ENCODE measurements at places on chromosomes 5 and 9. TPM values are rescaled to one million over a fixed set of nuclear protein-coding genes. Genes with fewer than 3 reads are reported as not detected.
A peak's percentile ranks its signal among the peaks of the same experiment; 100 is the strongest.

- H3K27ac ChIP-seq, result no peak overlapping the region
- H3K27me3 ChIP-seq, result no peaks in the 10 kb centered on the region
- H3K4me1 ChIP-seq, result peaks cover 6% of the 10 kb centered on the region
- no peaks in the 10 kb centered on the region for H3K36me3 ChIP-seq
- no peak overlapping the region for H3K4me3 ChIP-seq
These were observed 106.8 kb upstream of the NREP start for GRCh38 chr5:111863801-111864200.

- H3K4me3 ChIP-seq, result no peak overlapping the region
- no peaks in the 10 kb centered on the region for H3K27me3 ChIP-seq
- no peak for DNase-seq
- no peaks in the 10 kb centered on the region for H3K4me1 ChIP-seq
- no peaks in the 10 kb centered on the region for H3K36me3 ChIP-seq
These were observed 106.8 kb downstream of the DMRT2 start for GRCh38 chr9:1156794-1157550.

SPATA31D4 gene
- total RNA-seq, result not detected

GRCh38 chr5:14143546-14143840 is 351 bp downstream of the TRIO start:
- H3K27ac ChIP-seq, result peak overlapping the region; percentile 98
- H3K27me3 ChIP-seq, result no peaks in the 10 kb centered on the region
- no peak for DNase-seq
- no peaks in the 10 kb centered on the region for H3K36me3 ChIP-seq
- peak overlapping the region; percentile 94 for H3K4me3 ChIP-seq

NR6A1 gene
- total RNA-seq, result 14.5 TPM

DNA sequence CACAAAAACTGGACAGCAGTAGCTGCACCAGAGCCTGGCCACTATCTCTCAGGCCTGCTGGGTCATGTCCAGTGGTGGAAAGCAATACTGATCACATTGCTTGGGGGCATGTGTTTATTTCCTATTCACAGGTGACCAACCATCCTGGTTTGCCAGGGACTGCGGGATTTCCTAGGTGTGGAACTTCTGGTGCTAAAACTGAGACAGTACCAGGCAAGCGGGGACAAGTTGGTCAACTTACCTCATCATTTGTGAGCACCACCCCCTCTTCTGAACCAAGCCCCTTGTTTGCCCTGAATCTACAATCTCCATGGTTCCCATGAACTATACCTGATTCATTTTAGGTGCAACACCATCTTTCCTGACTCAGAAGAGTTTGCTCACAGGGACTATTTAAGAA is 81.3 kb downstream of the TNC start:
- H3K4me3 ChIP-seq, result no peak overlapping the region
- H3K27ac ChIP-seq, result peak overlapping the region; percentile 94
- H3K4me1 ChIP-seq, result peaks cover 24% of the 10 kb centered on the region
- no peaks in the 10 kb centered on the region for H3K27me3 ChIP-seq

- no peak for DNase-seq
- H3K4me1 ChIP-seq, result no peaks in the 10 kb centered on the region
- H3K27ac ChIP-seq, result no peak overlapping the region
- H3K4me3 ChIP-seq, result no peak overlapping the region
- peaks cover 40% of the 10 kb centered on the region for H3K36me3 ChIP-seq
These were observed 28.2 kb downstream of the DCAF12 start for GRCh38 chr9:34098307-34098706.

GRCh38 chr9:71929223-71929622 is 17.8 kb downstream of the C9orf85 start:
- no peaks in the 10 kb centered on the region for H3K27me3 ChIP-seq
- H3K4me3 ChIP-seq, result no peak overlapping the region
- H3K36me3 ChIP-seq, result no peaks in the 10 kb centered on the region
- H3K27ac ChIP-seq, result no peak overlapping the region

- no peak overlapping the region for H3K27ac ChIP-seq
- H3K4me1 ChIP-seq, result no peaks in the 10 kb centered on the region
- no peak overlapping the region for H3K4me3 ChIP-seq
- DNase-seq, result no peak
These were observed 538.3 kb downstream of the CSNK1G3 start for GRCh38 chr5:124050120-124050770.

DNA sequence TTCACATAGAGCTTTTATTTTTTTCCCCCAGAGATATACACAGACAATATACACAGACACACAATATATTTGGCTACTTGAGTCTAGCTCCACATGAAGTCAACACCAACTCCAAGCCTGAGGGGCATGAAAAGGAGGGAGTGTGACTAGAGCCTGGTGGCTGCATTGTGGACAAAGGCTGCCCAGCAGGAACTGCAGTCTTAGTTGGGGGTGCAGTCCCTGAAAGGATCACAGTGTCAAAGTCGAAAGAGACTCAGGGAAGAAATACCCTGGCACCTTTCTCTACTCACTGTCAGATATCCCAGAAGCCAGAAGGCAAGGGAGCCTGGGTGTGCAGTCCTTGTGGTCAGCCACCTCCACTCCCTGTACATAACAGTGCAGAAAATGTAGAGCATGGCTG is 231.6 kb upstream of the RPS23 start:
- H3K4me3 ChIP-seq, result no peak overlapping the region
- no peaks in the 10 kb centered on the region for H3K4me1 ChIP-seq
- no peak for DNase-seq

GRCh38 chr9:131621551-131622358 is 76.4 kb downstream of the PRRT1B start:
- H3K4me1 ChIP-seq, result peaks cover 14% of the 10 kb centered on the region
- peaks cover 9% of the 10 kb centered on the region for H3K36me3 ChIP-seq
- H3K27me3 ChIP-seq, result no peaks in the 10 kb centered on the region

DNA sequence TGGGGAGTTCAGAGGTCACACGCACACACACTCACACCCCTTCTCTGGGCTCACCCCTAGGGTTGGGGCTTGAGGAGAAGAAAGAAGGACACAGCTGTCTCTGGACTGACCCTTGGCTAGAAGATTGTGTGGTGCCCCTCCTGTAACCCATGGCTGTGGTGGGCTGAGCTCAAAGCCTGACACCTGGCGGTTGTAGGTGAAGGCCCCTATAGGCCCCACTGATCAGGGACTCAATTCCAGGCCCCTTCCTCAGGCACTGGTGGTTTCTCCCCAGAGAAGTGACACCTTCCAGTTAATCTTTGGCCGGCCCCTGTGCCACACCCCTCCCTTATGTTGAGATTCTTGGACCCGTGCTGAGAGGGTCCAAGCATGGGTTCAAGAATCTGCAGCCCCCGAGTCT is 35.2 kb upstream of the CRB2 start:
- H3K4me1 ChIP-seq, result no peaks in the 10 kb centered on the region
- no peaks in the 10 kb centered on the region for H3K36me3 ChIP-seq
- DNase-seq, result no peak

DNA sequence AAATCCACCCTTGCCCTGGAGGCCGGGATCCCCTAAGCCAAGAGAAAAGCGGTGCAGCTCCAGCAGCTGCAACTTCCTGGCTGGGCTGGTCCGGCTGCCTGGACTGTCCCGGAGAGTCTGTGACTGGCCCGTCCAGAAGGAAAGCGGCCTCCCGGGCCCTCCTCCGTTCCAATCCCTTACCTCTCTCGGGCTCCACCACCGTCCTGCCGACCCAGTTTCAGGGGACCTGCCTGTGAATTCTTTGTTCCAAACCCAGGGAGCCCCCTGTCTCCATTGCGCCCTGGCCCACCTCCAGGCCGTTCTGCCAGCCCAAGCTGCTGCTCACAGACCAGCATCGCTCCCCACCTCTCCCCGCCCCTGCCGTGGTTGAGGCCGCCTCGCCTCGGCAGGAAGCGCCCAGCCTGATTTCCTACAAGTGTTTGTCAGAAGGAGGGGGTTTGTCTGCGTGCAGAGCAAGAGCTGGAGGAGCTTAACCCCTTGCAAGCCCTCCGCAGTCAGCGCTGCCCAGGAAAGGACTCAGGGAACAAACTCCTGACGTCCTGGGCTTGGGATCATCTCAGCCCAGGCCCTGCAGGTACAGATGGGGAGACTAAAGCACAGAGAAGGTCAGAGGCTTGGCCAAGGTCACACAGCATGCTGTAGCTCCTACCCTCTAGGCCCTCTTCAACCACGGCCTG is at the start of gene AKNA:
AKNA (minus strand) TSS at position 303 of the 677 bp plus-strand sequence. CDS start 6,649 bp downstream, outside the sequence.
- no peaks in the 10 kb centered on the region for H3K27me3 ChIP-seq
- peak within 1 kb of the TSS; percentile 60 for H3K27ac ChIP-seq
- DNase-seq, result peak; percentile 69
- no peaks in the 10 kb centered on the region for H3K36me3 ChIP-seq

GRCh38 chr5:72790186-72790585 is 26.3 kb upstream of the TNPO1 start:
- H3K27me3 ChIP-seq, result no peaks in the 10 kb centered on the region
- H3K27ac ChIP-seq, result no peak overlapping the region
- DNase-seq, result peak; percentile 0
- no peak overlapping the region for H3K4me3 ChIP-seq

DNA sequence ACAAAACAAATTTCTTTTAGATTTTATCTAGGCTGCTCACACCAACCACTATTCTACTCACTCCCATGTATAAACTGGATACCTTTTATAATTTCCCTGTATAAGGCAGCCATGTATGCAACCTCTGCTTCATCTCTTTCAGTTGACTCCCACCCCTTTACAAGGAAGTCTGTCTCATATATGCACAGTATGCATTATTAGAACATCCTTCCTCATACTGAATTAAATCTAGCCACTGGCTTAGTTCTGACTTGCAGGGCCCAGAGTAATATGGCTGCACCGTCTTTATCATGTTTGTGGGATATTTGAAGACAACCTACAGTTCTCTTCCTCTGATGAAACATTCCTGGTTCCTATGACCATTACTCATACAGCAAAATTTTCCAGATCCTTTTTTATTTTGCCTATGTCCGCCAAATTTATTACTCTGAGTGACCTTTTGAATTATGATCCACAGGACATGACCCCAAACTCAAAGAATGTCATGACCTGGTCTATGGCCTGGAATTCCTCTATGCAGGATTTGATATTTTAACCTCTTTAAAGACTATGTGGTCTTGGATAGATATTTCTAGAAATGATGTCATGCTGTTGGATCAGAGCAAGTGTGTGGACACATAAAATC is 76.6 kb upstream of the ITGA1 start:
- H3K36me3 ChIP-seq, result no peaks in the 10 kb centered on the region
- peaks cover 3% of the 10 kb centered on the region for H3K27me3 ChIP-seq
- DNase-seq, result no peak

OLFM1 gene
- total RNA-seq, result 5.5 TPM

UNC13B gene
- total RNA-seq, result 30.5 TPM

DNA sequence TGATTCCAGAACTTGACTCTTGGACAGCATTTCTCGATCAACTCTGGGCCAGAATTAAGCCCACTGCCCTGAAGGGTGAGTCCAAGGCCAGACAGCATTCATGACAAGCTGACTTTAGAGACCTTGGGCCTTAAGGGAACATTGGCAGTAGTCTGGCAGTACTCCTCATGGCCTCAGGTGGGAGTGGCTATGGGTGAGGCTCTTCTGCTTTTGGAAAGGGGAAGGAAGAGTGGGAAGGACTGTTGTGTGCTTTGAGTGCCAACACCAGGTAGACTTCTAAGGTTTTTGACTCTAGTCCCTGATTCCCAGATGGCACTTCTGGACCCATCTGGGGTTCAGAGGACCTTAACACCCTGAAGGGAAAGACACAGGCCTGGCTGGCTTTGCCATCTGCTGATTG is 530.4 kb downstream of the ACTL7B start:
- no peaks in the 10 kb centered on the region for H3K36me3 ChIP-seq
- no peak overlapping the region for H3K4me3 ChIP-seq
- no peak overlapping the region for H3K27ac ChIP-seq
- H3K4me1 ChIP-seq, result no peaks in the 10 kb centered on the region
- H3K27me3 ChIP-seq, result no peaks in the 10 kb centered on the region
- no peak for DNase-seq

DNA sequence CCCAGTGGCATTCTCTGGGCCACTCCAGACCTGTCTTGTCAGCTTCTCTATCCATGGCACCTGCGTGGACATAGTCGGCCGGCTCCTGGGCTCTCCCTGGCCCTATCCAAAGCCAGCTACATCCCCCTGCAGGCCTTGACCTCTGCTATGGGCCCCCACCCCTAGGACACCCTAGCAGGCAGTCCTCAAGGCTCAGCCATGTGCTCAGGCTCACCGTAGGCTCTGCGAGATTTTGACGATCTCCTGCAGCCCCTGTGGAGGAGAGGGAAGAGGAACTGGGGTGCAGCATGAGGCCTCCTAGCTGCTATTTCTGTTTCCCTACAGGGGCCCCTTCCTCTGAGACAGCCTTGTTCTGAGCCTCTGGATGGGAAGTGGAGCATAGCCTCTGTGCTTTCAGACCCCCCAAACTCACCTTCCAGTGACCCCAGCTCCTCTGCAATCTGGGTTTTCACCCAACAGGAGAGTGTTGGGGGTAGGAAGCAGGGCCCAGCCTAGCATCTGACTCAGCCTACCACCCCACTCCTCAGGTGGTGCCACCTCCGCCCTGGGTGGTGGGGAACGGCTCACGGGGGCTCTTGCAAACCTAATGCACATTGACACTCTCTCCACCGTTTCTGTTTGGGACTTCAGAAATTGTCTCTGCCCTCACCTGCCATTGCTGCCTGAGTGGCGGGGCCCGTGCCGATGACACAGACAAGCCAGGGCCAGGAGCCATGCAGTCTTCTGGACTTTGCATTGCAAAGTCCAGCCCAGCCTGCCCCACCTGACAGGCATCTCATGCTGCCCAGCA is 36.7 kb downstream of the HRH2 start:
- H3K27ac ChIP-seq, result no peak overlapping the region
- no peaks in the 10 kb centered on the region for H3K36me3 ChIP-seq
- H3K27me3 ChIP-seq, result no peaks in the 10 kb centered on the region

PAEP gene
- 0.39 TPM for total RNA-seq

DNA sequence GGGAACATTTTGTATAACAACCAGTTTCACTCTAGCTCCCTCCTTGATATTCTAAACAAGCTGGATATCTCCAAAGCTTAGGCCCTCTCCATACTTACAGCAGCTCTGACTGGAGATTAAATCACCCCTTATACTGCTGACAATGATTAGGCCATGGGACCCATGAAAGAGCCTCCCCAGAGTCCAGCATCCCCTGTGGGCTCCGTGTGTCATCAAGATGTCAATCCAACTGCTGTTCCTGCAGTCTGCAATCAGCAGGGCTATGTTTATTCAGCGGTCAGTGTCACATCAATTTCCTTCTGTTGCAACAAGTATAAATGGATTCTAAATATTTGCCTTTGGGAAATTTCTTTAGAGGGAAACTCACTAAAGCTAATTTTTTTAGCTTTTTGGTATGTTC is 26.6 kb downstream of the PCDHAC2 start:
- DNase-seq, result no peak
- H3K27me3 ChIP-seq, result no peaks in the 10 kb centered on the region
- no peaks in the 10 kb centered on the region for H3K4me1 ChIP-seq

All from astrocyte (in vitro differentiated cells and primary cell).